Tongue (tissue), 3 donors: ENCODE measurements at places on chromosomes 2 and 18. TPM values are rescaled to one million over a fixed set of nuclear protein-coding genes. Genes with fewer than 3 reads are reported as not detected.

The PRSS56 gene
- 0.82 TPM for total RNA-seq

The MEIS1 gene
- total RNA-seq = 72.7 TPM

The SERPINB12 gene
- 2.6 TPM for total RNA-seq

The CAPN14 gene
- total RNA-seq = 20.5 TPM

The CFAP221 gene
- 3.0 TPM for total RNA-seq

The MARCHF4 gene
- not detected for total RNA-seq

The RAB6D gene
- total RNA-seq = not detected

The GAD1 gene
- 3.9 TPM for total RNA-seq

The GLB1L gene
- 5.2 TPM for total RNA-seq

The SH3RF3 gene
- total RNA-seq = 10.1 TPM

The MAPK4 gene
- total RNA-seq = 5.2 TPM

The HOXD4 gene
- 1.5 TPM for total RNA-seq

The XDH gene
- 0.21 TPM for total RNA-seq

The SERPINB3 gene
- total RNA-seq = 1.3 TPM

The SLC4A3 gene
- total RNA-seq = 1.5 TPM

The IL1A gene
- not detected for total RNA-seq

The EDAR gene
- total RNA-seq = 0.31 TPM

The NDUFV2 gene
- total RNA-seq = 169 TPM

The ALK gene
- 0.41 TPM for total RNA-seq

The CHRND gene
- 34.2 TPM for total RNA-seq

The DSEL gene
- 23.4 TPM for total RNA-seq

The UNC80 gene
- 1.3 TPM for total RNA-seq
